ENCODE measurements at places on chromosomes 13 and 19.

DNA sequence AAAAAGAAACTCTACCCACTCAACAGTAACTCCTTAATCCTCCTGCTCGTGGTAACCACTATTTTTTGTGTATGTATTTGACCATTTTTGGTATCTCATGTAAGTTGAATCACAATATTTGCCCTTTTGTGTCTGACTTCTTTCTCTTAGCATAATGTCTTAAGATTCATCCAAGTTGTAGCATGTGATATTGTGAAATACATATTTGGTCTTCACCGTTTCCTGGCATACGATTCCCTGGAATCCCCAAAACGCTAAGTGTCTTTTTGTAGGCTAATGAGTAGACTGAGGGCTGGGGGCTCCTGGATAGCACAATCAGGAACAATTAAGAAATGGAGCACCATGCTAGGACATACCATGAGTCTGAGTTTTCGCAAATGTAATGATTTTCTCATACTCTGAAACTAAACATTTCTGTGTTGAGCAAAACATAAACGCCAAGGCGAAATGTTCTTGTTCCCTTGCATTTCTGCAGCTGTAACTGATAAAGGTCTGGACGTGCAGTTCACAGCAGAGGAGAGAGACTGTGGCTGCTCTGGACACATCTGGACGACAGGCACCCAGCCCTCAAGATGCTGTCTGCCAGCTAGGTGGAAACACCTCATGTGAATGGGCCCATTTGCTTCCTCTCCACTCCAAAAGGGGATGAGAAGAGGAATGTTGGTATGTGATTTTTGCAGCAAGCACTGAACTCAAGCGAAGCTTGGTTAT lies 38.4 kb downstream of the BRD4 start:
- no peak for DNase-seq

- no peak for DNase-seq
Measured at GRCh38 chr19:4930664-4931063, 21.4 kb downstream of the UHRF1 start.

DNA sequence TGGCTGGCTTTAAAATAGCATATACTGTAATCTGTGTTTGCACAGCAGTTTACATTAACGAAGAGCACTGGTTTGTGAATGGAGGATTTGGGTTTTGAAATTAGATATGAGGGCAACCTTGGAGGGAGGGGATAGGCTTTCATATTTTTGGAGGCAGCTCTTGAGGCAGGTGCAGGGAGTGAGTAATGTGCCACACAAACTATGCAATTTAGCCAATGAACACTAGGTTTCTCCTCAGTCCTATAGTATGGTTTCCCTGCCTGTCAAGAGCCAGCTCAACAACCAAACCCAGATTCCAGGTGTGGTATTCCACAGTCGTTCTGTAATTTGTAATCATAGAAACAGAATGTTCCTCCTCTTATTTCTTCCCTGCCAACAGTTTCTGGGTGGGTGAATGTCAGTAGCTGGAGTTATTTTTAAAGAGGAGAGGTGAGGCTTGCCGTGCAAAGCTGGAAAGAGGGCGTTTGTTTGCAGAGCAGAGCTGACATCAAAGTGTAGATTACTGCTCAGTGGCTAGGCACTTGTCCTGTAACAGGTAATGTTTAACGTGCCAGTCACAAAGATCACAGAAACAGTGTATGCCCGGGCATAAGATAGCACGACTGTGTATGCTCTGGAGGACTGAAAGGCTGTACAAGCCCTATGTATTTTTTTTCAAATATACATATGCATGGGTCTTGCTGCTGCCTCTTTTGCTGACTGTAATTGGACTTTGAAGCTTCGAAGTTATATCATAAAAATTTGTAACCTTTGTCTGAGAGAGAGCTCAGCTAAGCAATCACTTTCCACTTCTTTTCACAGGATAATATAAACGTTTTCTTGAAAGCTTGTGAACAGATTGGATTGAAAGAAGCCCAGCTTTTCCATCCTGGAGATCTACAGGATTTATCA lies 124.2 kb downstream of the LMO7 start:
- no peak for DNase-seq

GRCh38 chr13:50224534-50224933 lies 209.3 kb downstream of the KCNRG start:
- no peak for DNase-seq

- no peak for DNase-seq
Measured at GRCh38 chr19:33440241-33440640, 66.7 kb downstream of the CEBPG start.

GRCh38 chr19:38661996-38662395 lies 14.5 kb downstream of the ACTN4 start:
- no peak for DNase-seq

GRCh38 chr13:24273926-24274325 lies 35.5 kb upstream of the C1QTNF9 start:
- DNase-seq: no peak

- DNase-seq: no peak
Measured at GRCh38 chr13:101035119-101035620, 360.6 kb upstream of the TMTC4 start.

- no peak for DNase-seq
Measured at GRCh38 chr19:19602136-19602712, 16.3 kb downstream of the PBX4 start.

GRCh38 chr13:94886191-94886590 lies 173.8 kb upstream of the SOX21 start:
- no peak for DNase-seq

DNA sequence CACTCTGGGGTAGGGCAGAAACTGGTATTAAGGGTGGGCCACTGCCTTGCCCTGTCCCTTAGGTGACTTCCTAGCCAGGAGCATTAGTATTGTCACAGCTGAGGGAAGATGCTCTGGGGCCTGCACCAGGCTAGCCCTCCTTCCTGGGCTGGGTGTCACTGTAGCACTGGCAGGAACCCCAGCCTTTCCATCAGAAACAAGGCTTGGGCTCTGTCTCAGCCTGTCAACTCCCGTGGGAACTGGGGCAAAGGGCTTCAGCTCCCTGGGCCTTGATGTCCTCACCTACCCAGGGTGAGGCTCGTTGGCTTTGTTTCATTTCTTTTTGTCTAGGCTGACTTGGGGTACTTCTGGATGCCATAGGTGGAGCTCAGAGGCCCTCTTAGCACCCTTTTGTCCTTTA lies 18.0 kb downstream of the PAF1 start:
- DNase-seq: no peak

GRCh38 chr13:114129649-114130062 lies 2.8 kb downstream of the RASA3 start:
- DNase-seq: no peak

DNA sequence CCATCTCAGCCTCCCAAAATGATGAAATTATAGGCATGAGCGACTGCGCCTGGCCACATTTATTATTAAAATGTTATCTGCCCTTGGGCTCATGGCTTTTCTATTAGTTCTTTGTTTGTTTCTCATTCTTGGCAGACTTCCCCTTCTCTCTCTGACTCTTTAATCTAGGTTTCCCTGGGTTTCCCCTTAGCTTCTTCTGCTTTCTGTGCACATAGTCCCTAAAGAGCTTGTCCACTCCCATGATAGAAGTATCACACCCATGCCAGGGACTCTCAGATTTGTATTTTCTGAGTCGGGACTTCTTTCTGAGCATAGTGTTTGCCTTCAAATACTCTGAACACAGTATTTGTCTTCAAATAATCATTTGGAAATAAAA lies 38.6 kb upstream of the ITM2B start:
- DNase-seq: no peak
